Spinal cord (tissue), 10 donors: ENCODE measurements at places on chromosomes 16 and 17.

GRCh38 chr17:61289408-61290385 lies 109.9 kb upstream of the TBX2 start:
- no peak for DNase-seq

DNA sequence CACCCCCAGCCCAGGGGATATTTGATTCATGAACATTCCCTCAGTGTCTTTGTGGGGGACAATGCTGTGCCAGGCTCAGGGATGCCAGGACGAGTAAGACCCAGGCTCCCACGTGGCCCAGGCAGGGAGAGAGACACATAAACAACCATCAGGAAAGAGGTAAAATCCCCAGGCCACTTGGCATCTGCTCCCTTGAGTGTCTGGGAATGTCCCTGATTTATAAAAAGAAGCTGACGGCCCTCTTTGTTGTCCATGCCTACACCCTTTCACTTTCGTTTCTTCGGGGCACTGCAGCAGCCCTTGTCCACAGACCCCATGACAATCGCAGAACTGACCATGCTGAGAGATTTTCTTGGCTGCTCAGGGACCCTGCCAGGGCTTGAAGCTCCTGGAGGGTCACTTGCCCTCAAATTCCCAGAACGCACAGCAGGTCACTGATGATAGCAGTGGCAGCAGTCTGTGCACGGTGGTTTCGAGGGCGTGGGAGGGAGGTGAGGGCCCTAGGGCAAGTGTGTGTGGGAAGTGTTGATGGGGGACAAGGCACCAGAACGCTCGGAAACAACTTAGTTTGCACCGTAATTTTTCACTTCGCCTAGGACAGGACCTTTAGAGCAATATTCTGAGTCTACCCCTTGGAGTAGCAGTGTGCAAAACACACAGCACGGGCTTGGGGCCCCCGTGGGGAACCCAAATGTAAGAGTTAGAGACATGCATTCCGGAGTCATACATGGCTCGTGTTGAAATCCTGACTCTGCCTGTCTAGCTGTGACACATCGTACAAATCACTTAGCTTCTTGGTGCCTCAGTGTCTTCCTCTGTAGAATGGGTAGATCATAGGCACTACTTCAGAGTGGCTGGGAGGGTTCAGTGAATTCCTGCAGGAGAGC lies 4.7 kb downstream of the NOD2 start:
- DNase-seq = no peak

DNA sequence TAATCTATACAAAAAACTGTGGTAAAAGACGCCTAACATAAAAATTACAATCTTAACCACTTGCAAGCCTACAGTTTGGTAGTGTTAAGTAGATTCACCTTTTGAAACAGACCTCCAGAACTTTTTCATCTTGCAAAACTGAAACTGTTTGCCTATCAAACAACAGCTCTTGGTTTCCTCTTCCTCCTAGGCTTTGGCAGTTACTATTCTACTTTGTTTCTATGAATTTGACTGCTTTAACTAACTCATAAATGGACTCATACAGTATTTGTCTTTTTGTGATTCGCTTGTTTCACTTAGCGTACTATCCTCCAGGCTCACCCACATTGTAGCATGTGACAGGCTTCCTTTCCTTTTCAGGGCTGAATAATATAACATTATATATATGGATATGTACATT lies 97.0 kb downstream of the PRKCA start:
- DNase-seq = no peak

- DNase-seq = no peak
Measured at GRCh38 chr16:11946433-11946832, 4.6 kb upstream of the NPIPB2 start.

GRCh38 chr16:4087990-4088577 lies 28.2 kb downstream of the ADCY9 start:
- no peak for DNase-seq

DNA sequence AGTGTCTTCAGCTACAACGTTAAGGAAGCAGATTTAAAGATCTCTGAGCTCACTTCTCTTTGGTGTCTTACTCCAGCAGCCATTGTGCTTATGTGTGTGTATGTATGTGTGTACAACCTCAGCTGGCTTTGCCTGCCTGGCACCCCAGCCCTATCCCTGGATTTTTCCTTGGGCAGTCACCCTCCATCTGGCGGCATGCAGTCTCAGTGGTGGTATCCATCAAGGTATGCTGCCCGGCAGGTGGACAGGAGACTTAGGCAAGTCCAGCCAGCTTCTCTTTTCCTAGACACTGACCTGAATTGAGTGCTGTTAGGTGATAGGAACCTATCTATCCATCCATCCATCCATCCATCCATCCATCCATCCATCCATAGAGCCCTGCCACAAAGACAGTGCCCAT lies 280.8 kb upstream of the CCL2 start:
- no peak for DNase-seq

DNA sequence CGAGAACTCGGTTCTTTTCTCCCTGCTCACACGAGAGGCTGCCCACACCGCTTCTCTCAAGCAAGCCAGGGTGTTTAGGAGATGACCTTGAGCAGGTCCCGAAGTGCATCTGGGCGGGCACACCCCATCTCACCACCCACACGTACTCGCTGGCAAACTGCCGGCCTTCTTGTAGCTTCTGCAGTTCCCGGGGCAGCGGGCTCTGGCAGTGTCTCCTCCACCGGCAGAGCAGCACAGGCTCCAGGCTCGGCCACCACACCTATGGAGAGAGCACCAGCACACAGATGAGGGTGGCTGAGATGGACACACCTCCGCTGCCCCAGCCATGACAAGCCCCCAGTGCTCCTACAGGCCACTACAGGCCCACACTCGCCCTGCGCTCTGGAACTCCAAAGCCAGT lies 23.5 kb downstream of the ZNF276 start:
- no peak for DNase-seq

DNA sequence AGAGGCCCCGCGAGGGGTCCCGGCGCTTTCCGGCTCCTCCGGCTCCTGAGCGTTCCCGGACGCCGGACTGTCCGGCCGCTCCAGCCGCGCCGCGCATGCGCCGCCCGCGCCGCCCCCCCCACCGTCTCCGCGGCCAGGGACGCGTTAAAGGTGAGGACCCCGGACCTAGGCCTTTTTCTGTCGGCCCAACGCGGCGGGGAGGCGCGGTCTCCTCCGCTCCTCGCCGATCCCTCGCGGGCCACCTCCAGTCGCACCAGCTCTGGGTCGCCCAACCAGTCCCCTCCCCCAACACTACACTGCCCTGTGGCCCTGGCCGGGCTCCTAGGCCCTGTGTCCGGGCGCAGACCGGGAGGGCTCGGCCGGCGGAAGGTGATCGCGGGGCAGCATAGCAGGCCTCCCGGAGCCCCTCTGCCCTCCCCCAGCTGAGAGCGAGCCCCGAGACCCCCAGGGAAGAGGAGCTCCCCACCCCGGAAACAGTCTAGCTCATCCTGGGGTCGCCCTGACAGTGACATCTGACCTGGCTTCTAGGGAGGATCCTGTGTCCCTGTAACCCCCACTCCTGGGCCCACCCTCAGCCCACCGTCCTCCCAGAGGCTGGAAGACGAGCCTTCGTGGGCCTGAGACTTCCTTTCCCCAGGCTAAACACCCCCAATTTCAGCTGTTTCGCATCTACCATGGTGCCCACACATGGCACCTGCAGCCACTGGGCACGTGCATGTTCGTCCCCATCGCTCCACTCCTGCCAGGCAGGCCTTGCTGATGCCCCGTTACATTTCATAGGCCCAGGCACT lies 14.7 kb upstream of the BCAR1 start:
- no peak for DNase-seq

DNA sequence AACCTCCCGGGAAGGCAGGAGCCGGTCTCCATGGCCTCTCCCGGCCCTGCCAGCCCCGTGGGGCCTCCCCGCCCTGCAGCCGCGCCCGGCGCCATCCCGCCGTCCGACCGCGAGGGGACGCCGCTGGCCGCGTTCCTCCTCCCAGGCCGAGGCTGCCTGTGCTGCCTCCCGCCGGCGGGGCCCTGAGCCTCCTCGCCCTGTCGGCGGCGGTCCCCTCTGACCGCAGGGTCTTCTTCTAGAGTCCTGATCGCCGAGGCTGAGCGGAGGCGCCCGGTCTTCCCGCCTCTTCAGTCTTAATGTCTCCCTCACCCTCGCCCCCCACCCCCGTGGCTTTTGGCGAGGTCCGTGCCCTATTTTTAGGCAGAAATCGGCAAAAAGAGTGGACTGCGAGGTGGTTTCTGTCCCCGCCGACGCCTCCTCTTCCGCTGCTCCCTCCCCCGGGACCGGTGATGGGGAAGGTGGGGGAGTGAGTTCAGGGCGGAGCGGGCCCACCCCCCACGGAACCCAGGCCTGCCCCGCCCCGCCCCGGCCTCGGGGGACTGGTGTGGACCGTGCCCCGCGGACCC lies 794 bp upstream of the CPNE7 start:
- no peak for DNase-seq

DNA sequence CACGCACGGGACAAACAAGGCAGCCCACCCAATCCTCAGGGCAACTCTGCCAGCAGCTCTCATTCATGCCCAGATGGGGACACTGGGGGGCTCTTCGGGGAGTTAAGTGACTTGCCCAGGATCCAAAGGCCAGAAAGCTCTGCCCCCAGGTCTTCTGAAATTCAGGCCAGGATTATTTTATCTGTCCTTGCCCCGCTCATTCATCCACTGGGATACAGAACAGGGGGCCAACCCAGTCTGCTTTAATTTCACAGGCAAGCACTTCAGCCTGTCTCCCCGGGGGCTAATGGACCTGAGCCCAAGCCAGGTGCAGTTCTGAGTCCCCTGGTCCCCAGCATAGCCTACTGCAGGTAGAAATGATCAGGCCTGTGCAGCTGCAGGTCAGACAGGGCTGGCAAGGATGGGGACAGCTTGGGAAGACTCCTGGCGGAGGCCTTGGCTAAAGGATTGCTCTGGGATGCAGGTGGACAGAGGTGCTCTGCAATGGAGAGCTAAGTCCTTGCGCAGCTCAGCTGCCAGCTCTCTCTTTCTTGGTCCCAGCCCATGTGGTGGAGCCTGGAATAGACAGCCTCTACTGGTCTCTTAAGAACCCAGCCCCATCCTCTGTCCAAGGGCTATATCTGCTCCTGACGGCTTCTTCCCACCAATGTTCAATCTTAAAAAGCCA lies 766 bp upstream of the B3GNT9 start:
- no peak for DNase-seq

DNA sequence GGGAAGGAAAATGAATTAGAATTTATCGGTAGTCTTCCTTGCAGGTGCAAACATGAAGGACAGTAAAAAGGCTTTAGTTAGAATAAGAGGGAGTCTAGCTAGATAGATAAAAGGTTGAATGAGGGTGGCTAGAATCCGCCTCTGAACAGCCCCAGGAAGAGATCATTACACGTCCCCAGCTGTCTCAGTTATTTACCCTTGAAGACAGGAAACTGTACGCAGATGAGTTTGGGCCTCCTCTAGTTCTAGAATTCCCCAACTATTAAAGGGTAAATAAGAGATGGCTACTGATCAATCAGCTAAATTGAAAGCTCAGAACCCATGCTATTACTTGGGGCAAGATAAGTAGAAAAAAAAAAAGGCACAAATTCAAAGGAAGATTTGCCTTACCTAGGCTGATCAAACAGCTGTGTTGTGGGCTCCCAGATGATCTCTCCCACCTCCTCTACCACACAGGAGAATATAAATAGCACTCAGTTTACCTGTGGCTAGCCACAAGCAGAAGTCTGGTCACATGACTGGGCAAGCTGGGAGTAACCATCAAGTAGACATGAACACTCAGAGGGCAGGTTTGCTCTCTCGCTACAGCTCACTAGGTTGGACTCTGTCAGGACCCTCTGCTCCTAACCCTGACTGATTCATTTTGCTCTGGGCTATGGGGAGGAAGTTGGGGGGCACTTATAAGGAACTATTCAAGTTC lies 17.0 kb downstream of the FAM117A start:
- DNase-seq = no peak

DNA sequence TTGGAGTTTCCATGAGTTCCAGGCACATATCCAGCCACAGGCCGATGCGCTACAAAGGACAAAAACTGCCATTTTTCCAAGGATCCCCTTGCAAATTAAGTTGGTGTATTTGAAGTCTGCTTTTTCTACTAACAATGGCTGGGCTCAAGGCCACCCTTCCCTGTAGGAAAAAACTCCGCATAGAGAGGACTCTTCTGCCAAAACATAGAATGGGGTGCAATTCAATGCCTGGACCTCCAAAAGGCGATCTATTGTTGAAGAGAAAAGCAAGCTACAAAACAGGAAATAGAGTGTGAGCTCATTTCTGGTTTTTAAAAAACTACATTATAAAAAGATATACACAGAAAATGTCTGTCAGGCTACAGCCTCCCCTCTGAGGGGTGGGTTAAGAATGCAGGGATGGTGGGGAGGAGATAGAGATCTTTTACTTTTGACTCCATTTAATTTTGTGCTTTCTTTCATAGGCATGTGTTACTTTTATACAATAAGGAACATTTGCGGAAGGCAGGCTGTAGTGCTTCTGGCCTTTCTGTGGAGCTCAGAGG lies 22.9 kb upstream of the PRSS54 start:
- no peak for DNase-seq

DNA sequence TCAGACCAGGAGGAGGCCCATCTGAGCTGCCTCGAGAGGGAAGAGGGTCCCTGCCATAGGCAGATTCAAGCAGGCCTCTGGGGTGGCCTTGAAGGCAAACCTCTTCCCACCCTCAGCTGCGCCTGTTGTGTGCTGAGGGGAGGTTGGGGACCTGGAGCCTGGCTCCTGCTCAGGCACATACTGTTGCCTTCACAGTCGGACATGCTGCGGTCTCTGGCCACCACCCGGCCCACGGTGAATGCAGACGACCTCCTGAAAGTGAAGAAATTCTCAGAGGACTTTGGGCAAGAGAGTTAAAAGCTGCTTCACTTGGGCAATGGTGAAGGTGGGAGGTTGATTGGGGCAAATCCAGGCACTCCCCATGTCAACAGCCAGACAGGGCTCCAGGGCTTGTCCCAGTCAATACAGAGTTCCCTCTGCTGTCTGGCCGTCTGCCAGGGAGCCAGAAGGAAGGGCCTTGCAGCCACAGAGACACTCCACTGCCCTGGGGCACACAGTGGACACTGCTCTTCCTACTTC lies 6.3 kb downstream of the PDF start:
- DNase-seq = no peak

GRCh38 chr16:4307215-4308037 lies 8.4 kb upstream of the GLIS2 start:
- peak; percentile 78 for DNase-seq

DNA sequence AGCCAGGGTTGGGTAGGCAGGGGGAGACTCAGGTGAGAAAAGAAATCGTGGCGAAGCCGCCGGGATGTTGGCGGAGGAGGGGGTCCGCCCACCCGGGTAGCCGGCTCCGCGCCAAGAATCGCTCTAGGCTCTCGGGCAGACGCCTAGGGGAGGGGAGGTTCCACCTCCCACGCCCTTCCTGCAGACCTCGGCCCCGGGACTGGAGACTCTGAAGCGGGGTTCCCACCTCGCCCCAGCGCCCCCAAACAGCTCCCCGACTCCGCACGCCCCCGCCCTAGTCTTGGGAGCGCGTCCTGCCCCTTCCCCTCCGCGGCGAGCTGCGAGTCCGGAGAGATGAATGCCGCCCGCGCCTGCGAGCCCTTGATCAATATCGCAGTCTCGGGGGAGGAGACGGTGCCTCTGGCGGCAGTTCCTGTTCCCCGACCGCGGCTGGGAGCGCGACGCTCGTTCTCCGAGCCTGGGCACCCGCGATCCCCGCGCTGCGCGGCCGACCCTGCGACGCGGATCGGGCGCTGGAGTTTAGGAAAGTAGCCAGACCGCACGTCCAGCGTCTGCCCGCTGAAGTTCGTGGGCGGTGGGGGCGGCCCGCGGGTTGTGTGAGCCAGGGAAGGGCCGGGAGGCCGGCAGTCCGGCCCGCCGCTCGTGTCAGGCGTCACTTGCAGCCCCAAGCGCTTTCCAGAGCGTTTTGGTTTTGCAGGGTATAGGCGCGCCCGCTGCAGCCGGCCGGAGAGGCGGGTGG lies 790 bp downstream of the CRHR1 start:
- peak; percentile 61 for DNase-seq

- no peak for DNase-seq
Measured at GRCh38 chr16:33059206-33059605, 134.8 kb upstream of the TP53TG3C start.
